Fibroblast of the conjunctiva (primary cell): ENCODE measurements at places on chromosomes 3 and 15.

DNA sequence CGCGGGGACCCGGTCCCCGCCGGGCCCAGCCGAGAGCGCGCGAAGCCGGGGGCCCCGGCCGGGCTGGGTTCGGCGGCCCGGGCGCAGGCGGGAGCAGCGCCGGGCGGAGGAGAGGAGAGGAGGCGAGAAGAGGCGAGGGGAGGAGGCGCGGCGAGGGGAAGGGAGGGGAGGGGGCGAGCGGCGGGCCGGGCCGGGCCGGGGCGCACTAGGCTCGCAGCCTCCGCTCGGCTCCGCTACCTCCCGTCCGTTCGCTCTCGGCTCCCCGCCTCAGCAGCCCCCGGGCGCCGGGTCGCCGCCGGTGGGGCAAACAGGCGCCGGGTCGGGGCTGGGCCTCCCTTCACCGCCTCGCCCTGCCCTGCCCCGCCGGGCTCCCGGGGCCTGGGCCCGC, 351 bp downstream of the INSYN1 start:
- no peak for DNase-seq

- DNase-seq = no peak
Observed at GRCh38 chr3:47949979-47950378, 66.2 kb downstream of the MAP4 start.

DNA sequence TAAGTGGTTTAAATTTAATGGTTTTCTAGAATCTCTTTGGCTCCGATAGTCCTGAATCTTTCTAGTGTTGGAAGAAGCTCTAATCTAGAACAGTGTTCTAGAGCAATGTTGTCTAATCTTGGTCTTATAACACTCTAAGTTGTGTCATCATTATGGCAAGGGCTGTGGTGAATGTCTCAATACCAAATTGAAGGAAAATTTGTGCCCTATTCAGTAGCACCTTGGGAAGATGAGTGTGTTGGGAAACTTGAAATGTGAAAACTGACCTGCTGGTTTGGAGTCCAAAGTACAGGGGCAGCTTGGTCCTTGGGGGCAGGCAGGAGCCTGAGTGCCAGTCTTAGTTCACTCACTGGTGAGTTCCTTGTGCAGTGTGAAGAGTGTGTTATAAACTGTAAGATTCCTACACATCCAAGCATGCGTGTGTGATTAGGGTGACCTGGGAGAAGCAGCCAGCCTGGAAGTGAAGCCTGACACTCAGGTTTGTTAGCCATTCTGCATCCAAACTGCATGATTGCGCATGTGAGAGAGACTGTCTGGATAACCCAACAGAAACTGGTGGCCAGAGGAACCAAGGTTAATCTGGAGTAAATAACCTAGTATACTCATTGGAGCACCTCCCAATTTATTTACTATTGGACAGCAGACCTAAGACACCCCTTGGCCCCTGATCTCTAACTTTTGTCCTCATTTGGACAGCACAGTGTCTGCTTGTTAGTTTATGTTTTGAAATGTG, 14.6 kb downstream of the ZNF592 start:
- DNase-seq = no peak

- no peak for DNase-seq
Observed at GRCh38 chr15:70344666-70345065, 246.9 kb upstream of the TLE3 start.

- DNase-seq = no peak
Observed at GRCh38 chr3:19149368-19149767, 1.1 kb downstream of the KCNH8 start.

DNA sequence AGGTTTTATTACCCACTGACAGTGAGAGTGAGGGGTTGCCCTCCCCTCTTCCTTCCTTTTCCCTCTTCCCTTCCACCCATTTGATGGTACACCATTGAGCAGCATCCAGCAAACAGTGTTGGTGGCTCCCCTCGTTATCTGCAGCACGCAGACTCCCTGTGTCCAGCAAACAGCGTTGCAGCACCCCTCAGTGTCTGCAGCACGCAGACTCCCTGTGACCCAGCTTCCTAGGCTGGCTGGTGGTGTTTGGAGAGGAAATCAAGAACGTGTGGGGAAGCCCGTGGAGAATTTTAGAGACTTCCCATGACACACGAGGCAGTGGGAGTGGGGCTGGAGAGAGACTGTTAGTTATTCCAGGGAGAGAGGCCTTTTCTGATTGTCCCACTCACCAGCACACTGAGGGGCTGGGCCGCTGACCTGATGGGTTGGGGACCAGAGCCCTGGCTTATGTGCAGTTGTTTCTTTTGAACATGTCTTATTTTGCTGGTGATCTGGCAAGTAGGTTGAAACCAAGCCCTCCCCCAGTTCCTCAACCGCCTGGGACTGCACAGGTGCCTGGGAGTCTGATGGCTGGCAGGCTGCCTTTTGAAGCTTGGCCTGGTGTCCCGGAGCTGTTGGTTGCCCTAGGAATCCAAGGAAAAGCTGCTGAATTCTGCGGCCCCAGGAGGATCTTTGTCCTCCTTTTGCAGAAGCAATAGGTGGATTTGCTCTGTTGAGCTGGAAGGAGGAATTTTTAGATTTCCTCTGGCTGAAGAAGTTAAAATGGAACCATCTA, 19.0 kb downstream of the APBA2 start:
- no peak for DNase-seq
